Naive B cell (primary cell): ENCODE measurements at places on chromosomes 7 and 10.
A peak's percentile ranks its signal among the peaks of the same experiment; 100 is the strongest.

DNA sequence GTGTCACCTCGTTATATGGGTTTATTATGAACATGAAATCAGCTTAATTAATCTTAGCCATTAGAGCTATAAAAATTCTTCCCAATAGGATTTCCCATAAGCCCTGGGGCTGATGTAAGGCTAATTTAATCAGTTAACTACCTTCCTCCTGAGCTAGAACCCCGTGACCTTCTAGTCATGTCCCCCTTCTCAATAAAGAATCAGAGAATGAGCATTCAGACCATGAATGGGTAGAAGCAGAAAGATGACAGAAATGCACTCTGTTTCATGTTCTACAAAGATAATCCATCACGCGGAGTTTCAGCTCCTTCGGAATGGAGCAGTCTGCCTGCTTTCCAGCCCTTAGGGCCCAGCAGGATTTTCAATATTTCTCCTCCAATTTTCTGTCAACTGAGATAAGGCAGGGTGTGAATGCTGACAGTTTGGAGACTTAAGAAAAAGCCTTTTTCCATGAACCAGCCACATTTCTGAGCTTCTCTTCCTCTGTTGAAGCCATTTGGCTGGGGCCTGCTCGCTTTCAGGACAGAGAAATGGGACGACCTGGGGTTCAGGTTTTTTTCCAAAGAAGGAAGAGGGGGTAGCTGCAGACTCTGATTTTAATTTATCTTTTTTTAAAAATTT lies 211.0 kb downstream of the NEBL start:
- no peaks in the 10 kb centered on the region for H3K36me3 ChIP-seq
- DNase-seq: no peak
- no peak overlapping the region for H3K27ac ChIP-seq
- H3K27me3 ChIP-seq: no peaks in the 10 kb centered on the region

DNA sequence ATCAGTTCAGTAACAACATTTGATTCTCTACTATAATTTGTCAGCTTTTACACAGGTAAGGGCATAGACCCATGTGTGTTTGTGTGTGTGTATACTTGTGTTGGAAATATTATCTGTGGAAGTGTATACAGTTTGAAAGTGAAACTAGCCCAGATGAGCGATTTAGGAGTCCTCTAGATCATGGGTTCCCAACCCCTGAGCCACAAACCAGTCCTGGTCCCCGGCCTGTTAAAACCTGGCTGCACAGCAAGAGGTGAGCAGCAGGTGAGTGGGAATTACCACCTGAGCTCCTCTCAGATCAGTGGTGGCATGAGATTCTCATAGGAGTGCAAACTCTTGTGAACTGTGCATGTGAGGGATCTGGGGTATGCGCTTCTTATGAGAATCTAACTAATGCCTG lies 1221.5 kb upstream of the SORCS1 start:
- H3K36me3 ChIP-seq: no peaks in the 10 kb centered on the region
- no peak overlapping the region for H3K27ac ChIP-seq
- no peaks in the 10 kb centered on the region for H3K27me3 ChIP-seq
- no peak for DNase-seq
- H3K4me3 ChIP-seq: no peak overlapping the region
- no peaks in the 10 kb centered on the region for H3K4me1 ChIP-seq

DNA sequence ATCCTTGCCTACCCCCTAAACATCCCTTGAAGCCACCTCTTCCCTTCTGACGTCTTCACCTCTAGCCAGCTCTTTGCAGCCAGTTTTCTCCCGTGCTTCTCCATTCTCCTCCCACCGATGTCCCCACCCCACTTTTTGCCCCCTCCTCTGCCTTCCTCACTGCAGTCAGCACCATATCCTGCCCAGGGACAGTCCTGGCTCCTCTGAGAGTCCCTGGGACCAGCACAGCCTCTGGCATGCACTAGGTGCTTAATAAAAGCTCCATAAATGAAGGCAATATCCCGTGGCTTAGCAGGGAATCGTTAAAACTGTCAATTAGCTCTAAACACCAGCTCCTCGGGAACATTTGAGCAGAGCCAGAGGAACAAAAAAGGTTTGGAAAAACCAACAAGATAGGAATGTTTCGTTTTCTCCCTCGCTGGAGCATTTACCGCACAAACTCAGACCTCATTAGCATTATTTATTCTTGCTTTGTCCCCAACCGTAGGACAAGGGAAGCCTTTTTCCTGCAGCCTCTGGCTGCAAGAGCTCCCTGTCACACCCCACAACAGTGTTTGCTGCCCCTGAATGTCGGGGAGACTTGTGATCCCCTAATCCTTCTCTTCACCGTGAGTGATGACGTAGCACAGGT lies 16.1 kb downstream of the MYL10 start:
- no peaks in the 10 kb centered on the region for H3K4me1 ChIP-seq
- H3K4me3 ChIP-seq: no peak overlapping the region
- H3K27me3 ChIP-seq: peaks cover 43% of the 10 kb centered on the region
- DNase-seq: no peak

DNA sequence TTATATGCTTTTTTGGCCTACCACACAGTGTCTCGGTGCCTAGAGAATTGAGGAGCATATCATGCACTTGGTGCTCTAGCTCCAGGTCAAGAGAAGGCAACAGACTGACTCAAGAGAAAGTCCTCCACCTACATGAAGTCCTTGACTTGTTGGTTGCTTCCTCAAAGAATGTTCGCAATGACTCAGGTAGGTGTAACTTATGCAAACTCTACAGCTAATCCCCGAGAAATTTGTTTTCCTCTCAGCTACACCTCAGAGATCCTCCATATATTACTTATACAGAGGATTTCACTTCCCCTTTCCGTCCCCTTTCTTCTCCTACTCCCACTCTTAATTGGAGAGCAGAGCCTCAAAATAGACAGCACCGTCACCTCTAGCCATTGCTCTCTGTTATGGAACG lies 1013.1 kb downstream of the KCNMA1 start:
- H3K27me3 ChIP-seq: no peaks in the 10 kb centered on the region
- DNase-seq: no peak
- H3K27ac ChIP-seq: no peak overlapping the region
- H3K4me3 ChIP-seq: no peak overlapping the region

DNA sequence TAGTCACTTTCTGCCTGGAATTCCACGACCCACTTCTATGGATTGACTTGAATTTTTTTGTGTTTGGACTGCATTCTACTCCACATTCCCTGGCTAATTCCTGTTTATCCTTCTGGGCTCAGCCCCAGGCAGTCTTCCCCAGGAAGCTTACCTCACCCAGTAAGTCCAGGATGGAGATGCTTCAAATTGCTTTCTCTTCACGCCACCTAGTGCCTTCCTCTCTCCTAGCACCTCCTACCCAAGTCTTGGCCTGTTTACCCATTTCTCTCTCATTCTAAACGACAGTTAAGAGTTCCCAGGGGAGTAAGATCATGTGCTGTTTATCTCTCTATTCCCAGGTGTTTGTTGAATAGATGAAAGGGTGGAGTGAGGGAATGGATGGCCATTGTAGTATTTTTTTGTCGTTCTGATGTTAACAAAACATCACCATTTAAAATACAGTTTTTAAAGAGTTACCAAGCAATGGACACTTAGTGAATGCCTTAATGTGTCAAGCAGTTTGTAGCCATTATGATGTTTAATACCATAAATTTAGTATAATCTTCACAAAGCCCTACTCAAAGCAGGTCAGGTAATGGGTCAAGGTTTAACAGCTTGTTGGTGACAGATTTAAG lies 45.5 kb upstream of the TARP start:
- H3K4me1 ChIP-seq: peaks cover 11% of the 10 kb centered on the region
- H3K4me3 ChIP-seq: no peak overlapping the region
- no peaks in the 10 kb centered on the region for H3K36me3 ChIP-seq
- no peak for DNase-seq
- H3K27ac ChIP-seq: no peak overlapping the region
- H3K27me3 ChIP-seq: no peaks in the 10 kb centered on the region

- DNase-seq: no peak
- no peak overlapping the region for H3K27ac ChIP-seq
- H3K4me3 ChIP-seq: no peak overlapping the region
- H3K27me3 ChIP-seq: no peaks in the 10 kb centered on the region
- H3K36me3 ChIP-seq: no peaks in the 10 kb centered on the region
Measured at GRCh38 chr7:141444961-141445360, 106.2 kb upstream of the AGK start.

DNA sequence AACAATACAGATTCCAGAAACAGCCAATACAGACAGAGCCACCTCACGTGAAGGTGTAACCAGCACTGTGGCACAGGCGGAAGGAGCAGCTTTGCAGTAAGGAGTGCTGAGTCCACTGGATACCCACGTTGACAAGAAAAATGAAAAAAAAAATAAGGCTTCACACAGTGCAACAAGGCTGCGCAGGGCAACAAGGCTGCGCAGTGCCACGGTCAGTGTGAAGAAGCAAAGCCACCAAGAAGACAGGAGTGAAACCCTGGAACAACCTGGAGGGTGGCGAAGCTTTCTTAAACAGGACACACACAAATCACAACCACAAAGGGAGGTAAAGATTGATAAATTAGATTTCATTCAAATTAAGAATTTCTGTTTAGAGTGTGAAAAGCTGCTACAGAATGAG lies 204.0 kb downstream of the MAD1L1 start:
- H3K27me3 ChIP-seq: no peaks in the 10 kb centered on the region
- peaks cover 52% of the 10 kb centered on the region for H3K4me1 ChIP-seq
- peaks cover 21% of the 10 kb centered on the region for H3K36me3 ChIP-seq

- H3K27ac ChIP-seq: peak overlapping the region; percentile 99
- no peak for DNase-seq
- H3K36me3 ChIP-seq: peaks cover 33% of the 10 kb centered on the region
- H3K4me1 ChIP-seq: peaks cover 30% of the 10 kb centered on the region
- no peaks in the 10 kb centered on the region for H3K27me3 ChIP-seq
- H3K4me3 ChIP-seq: no peak overlapping the region
Measured at GRCh38 chr10:95260397-95260881, 30.4 kb downstream of the PDLIM1 start.

- H3K27me3 ChIP-seq: no peaks in the 10 kb centered on the region
- no peak for DNase-seq
- H3K4me3 ChIP-seq: no peak overlapping the region
- no peak overlapping the region for H3K27ac ChIP-seq
- no peaks in the 10 kb centered on the region for H3K36me3 ChIP-seq
- H3K4me1 ChIP-seq: no peaks in the 10 kb centered on the region
Measured at GRCh38 chr7:136635751-136636150, 232.7 kb upstream of the CHRM2 start.

DNA sequence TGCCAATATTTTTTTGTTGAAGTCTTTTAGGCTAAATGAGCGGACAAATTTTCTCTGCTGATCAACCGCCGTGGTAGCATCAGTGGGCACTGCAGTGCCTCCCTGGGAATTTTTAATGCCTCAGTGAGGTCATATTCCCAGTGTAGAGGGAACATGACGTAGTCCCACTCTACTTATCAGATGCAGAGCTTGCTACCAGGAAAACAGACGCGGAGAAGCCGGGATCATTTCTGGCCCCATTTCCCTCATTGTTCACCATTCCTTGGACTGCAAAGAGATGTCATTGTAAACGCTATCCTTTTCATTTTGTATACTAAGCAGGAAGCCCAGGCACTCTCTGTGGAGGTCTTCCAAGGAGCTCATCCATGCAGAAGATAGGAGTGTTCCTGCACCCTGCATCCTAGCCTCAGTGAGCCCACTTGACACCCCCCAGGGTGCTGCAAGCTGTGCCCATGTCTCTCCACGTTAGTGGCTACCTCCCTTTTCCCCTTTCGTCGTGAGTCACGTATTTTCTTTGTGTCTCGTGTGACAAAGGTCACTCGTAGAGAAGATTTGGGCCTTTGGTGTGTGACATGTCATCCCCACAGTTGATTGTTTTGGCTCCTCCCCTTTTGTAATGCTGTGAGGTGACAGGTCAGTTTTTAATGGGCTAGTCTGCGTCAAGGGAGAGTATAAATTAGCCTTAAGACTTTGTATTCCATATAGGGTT lies 145.5 kb downstream of the TCF7L2 start:
- DNase-seq: no peak
- H3K27ac ChIP-seq: no peak overlapping the region
- no peaks in the 10 kb centered on the region for H3K27me3 ChIP-seq
- peaks cover 23% of the 10 kb centered on the region for H3K4me1 ChIP-seq
- H3K4me3 ChIP-seq: no peak overlapping the region

DNA sequence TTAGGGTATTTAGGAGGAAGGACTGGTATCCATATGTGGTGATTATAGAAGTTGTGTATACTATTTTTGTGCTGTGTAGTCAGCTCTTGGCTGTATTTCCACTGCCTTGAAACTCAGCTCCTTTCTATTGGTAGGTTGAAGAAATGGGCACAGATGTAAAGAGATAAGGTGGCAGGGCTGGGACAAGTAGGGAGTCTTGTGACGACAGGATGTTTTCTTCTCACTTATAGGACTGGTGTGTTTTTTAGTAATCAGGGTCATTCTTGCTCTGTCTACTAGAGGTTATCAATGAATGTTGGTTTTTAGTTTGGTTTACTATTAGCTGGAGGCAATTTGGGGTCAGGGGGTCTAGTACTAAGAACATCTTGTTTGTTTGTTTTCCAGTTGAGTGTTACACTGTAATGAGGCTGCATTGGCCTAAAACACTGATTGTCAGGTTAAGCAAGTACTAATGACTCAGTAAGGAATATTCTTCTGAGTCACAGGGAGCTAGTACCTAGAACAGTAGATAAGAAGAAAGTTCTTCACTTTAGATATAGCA lies 11.8 kb downstream of the UBN2 start:
- no peak overlapping the region for H3K27ac ChIP-seq
- peaks cover 35% of the 10 kb centered on the region for H3K36me3 ChIP-seq
- DNase-seq: no peak
- no peak overlapping the region for H3K4me3 ChIP-seq
- H3K27me3 ChIP-seq: no peaks in the 10 kb centered on the region
- peaks cover 2% of the 10 kb centered on the region for H3K4me1 ChIP-seq

GRCh38 chr7:107212725-107213124 lies 43.9 kb downstream of the HBP1 start:
- H3K27ac ChIP-seq: no peak overlapping the region
- no peak for DNase-seq
- H3K4me3 ChIP-seq: no peak overlapping the region
- peaks cover 5% of the 10 kb centered on the region for H3K4me1 ChIP-seq

DNA sequence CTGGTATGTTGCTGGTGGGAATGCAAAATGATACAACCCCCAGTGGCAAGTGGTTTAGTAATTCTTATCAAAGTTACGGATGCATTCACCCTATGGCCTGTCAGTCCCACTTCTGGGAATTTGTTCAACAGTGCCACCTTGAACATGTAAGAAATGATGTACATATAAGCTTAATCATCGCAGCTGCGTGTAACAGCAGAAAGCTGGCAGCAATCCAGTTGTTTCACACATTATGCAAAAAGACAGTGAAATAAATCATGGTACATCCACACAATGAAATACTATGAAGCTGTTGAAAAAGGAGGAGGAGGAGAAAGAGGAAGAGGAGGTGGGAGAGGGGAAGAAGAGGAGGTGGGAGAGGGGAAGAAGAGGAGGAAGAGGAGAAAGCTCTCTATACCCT lies 76.2 kb upstream of the MYL10 start:
- H3K36me3 ChIP-seq: no peaks in the 10 kb centered on the region
- no peak overlapping the region for H3K27ac ChIP-seq
- H3K4me3 ChIP-seq: no peak overlapping the region
- H3K27me3 ChIP-seq: no peaks in the 10 kb centered on the region
- DNase-seq: no peak

DNA sequence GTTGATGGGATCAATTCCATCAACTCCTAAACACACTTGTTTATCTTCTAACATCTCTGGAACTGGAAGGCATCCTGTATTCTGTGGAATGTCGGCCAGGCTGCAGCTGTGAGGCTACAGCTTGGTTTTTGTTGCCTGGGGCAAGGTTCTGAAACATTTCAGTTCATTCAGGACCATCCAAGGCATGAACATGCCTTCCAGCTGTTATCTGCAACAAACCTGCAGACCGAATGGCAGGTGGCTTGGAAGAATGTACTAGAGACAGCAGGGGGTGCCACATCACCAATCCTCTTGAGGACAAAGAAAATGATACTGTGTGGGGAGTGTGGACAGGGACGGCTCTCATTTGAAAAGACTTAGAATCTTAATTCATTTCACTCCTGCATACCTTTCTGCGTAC lies 12.4 kb downstream of the PAPOLB start:
- no peak overlapping the region for H3K4me3 ChIP-seq
- H3K4me1 ChIP-seq: peaks cover 7% of the 10 kb centered on the region
- H3K27me3 ChIP-seq: peaks cover 48% of the 10 kb centered on the region
- H3K36me3 ChIP-seq: peaks cover 5% of the 10 kb centered on the region
- DNase-seq: no peak
